ENCODE measurements at places on chromosomes 16 and 17. TPM values are rescaled to one million over a fixed set of nuclear protein-coding genes. Genes with fewer than 3 reads are reported as not detected.

Gene RUSF1
- total RNA-seq = 53.1 TPM

Gene DPEP2
- total RNA-seq = 2.7 TPM

Gene GAS2L2
- total RNA-seq = 0.69 TPM

Gene SLC6A4
- 5.7 TPM for total RNA-seq

Gene RAMP2
- 25.2 TPM for total RNA-seq

Gene TEKT3
- total RNA-seq = 1.7 TPM

Gene NPIPB2
- total RNA-seq = 5.0 TPM

Gene HOXB4
- total RNA-seq = 6.5 TPM

Gene KRT33B
- total RNA-seq = 0.20 TPM

Measured in spinal cord (tissue), 10 donors.